ENCODE measurements at places on chromosomes 2 and 18.

DNA sequence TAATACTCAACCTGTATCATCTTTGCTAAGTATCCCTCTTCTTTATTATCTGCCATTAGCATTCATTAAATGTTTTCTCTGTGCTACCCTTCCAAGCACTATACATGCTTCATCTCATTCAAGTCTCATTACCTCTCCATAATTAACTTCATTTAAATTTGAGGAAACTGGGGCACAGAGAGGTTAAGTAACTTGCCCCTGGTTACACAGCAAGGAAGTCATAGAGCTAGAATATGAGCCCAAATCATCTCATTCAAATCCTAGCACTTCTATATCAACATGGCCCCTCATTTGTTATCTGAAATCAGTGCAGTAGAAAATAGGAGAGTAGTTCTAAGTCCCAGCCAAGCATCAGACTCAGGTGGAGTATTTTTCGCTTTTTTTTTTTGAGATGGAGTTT is 4.4 kb downstream of the MRPL35 start:
- no peak for DNase-seq

- DNase-seq, result no peak
Observed at GRCh38 chr2:127047716-127048617, 59.0 kb downstream of the BIN1 start.

- no peak for DNase-seq
Observed at GRCh38 chr18:8478968-8479370, 130.3 kb upstream of the RAB12 start.

GRCh38 chr18:54250846-54251261 is 18.5 kb upstream of the POLI start:
- DNase-seq, result no peak

GRCh38 chr2:199606193-199606780 is 148.5 kb upstream of the SATB2 start:
- peak; percentile 60 for DNase-seq

DNA sequence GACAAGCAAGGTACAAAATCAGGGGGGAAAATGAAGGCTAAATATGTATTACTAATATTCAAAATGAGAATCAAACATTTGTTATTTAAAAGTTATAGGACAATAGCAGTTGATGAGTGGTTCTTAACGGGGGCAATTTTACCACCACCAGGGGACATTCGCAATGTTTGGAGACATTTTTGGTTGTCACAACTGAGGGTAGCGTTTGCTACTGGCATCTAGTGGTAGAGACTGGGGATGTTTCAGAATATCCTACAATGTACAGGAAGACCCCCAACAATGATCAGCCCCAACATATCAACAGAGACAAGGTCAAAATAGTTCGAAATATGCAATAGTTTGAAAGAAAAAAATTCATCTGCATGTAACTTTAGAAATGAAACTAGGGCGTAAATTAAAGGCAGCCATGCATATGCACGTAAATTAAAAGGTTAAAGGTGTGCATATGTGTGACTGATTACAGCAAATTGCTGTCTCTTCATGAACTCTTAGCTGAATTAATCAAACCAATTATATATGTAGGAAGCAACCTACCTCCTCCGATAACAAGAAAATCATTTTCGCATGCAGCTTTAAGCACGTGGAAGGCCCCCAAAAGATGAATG is 61.2 kb upstream of the CUL3 start:
- DNase-seq, result peak; percentile 40

DNA sequence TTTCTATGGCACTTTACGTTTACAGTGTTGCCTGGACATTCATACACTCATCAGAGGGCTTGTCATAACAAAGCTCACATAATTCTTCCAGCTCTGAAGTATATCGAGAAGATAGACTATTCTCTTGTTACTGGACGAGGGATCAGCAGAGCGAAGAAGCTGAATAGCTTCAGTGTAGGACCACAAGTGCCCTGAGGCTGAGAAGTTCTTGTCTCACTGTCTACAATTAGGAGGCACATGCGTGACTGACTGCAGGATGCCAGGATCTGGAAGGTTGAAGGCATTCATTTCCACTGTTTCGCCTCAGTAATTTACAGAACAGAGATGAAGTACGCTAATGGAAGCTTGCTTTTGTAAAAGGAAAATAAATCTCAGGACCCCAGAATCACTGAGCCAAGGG is 9.6 kb downstream of the SH3YL1 start:
- DNase-seq, result no peak

GRCh38 chr2:235693279-235693678 is 199.4 kb downstream of the AGAP1 start:
- DNase-seq, result no peak

- DNase-seq, result no peak
Observed at GRCh38 chr2:66477135-66477842, 42.4 kb downstream of the MEIS1 start.

- no peak for DNase-seq
Observed at GRCh38 chr2:192307530-192307929, 112.8 kb upstream of the TMEFF2 start.

GRCh38 chr2:213766465-213766901 is 482.2 kb downstream of the SPAG16 start:
- DNase-seq, result no peak

GRCh38 chr2:51263951-51264350 is 232.0 kb upstream of the NRXN1 start:
- DNase-seq, result no peak

DNA sequence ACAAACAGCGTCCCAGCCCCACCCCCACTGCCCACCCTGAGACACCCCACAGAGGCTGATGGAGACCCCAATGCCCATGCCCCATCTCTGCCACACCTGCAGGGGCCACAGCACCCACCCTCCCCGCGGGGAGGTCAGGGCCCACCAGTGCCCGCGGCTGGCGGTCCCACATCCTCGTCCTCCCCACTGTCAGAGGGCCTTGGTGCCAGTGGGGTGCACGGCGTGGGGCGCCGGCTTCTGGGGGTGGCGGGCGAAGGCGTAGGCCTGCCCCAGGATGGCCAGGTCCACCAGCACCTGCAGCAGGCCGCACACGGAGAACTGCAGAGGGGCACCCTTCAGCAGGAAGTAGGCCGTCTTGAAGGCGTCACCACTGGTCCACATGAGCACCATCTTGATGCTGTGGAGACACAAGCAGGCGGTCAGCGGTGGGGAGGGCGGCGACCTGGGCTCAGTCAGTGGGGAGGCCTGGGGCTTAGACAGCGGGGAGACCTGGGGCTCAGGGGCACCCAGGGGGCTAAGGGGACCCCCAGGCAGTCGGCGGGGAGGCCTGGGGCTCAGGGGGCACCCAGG is 47.6 kb downstream of the SLC66A2 start:
- no peak for DNase-seq

- DNase-seq, result no peak
Observed at GRCh38 chr2:65261676-65262075, 34.0 kb downstream of the ACTR2 start.

GRCh38 chr18:2256577-2256976 is 314.7 kb downstream of the METTL4 start:
- no peak for DNase-seq

GRCh38 chr2:158184556-158185343 is 83.1 kb downstream of the UPP2 start:
- no peak for DNase-seq

DNA sequence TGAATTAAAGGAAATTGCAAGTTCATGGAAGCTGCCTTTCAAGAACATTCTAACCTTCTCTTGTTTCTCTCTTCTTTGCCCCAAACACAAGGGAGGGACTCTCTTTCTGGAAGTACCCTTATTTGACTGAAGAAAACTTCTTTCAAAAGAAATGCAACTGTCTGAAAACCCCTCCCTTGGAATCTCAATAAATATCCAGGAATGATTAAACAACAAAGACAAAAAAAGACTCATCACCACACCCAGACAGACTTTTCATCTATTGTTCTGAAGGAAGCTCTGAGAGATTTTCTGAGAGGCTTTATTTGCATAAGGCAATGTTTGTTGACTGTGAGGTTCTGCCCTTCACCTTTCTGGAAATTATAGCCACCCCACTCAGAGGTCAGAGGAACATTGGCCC is 1260.9 kb downstream of the LRP1B start:
- no peak for DNase-seq

DNA sequence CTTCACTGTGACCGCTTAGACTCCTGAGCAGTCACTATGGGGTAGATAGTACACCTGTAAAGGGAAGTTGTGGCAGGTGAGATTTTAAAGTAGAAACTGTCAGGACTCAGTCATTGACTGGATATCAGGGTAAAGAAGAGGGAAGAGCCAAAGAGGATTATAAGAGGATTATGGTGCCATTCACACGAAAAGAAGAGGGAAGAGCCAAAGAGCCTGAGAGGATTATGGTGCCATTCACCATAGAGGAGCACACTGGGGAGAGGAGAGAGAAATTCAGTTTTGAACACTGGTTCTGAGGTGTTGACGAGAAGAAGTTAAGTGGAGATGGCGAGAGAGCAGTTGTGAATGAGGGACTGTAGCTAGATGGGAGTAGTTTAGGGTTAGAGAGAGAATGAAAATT is 16.9 kb upstream of the KCNJ13 start:
- peak; percentile 10 for DNase-seq

DNA sequence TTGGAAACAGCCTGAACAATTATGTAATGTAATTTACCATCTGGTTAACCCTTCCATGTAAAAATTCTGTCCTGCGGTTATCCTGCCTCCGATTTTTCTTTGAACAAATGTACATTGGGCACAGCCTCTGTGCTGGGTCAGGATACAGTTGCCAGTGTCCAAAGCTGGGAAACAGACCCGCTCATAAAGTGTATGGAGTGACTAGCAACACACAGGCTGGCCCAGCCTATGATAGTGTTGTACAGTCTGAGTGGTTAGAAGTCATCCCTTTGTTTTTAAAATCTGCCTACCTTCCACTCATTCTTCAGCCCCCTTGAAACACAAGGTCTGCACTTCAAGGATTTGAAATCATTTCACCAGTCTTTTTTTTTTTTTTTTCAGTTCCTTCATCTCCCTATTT is 50.1 kb downstream of the FEZ2 start:
- no peak for DNase-seq

DNA sequence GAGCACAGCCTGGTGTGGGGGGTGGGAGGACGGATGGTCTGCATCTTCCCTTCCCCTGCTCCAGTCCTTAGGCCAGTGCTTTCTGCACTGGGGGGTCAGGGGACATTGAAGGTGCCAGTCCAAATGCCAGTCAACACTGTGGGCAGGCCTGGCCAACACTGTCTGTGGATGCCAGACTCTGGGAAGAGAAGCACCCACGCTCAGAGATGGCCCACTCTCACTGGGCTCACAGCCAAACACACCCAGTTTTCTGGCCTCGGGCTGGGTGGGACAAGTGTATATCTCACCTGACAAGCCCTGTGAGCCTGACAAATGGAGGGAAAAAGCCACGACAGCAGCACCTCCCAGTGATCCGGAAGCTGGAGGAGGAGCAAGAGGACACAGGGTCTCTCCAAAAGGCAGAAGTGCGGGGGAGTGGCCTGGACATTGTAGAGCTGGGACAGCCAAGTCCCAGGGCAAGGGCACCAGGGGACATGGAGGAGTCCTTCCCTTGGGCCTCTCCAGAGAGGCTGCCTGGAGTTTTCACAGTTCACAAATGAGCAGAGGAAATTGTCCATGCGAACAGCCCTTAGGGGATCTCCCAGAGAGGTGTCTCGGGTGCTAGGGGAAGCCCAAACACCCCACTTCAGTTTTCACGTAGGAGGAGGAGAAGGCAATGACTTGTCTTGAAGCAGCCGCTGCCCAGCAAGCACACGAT is 79.3 kb downstream of the SDC1 start:
- no peak for DNase-seq

DNA sequence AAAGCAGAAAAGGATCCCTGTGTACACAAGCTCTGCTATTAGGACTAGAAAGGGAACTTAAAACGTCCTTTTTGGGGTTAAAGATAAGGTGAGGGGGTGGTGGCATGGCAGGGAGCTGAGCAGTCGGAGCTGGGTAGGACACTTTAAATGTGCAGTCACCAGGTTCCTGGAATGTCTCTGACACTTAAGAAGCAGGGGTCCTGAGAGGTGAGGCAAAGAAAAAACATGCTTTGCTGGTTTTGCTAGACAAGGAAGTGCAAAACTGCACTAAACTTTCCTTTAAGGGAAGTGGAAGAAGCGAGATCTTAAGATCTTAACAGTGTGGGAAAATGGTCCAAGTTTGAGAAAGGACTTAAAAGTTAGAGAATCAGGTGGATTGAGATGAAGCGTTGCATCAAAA is 99.5 kb upstream of the MAP3K20 start:
- DNase-seq, result no peak

DNA sequence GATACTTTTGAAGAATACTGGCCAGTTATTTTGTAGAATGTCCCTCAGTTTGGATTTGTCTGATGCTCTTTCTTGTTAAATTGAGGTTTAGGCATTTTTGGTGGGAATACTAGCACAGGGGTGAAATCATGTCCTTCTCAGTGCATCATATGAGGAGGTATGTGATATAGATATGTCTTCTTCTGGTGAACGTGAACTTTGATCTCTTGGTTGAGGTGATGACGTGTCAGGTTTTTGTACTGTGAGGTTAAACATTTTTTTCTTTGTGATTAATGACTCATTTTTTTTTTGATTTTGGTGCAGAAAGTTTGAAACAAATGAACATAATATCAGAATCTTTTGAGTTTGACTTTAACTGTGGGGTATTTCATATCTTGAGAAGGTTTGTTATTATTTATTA is 11.0 kb downstream of the ZNF407 start:
- no peak for DNase-seq

DNA sequence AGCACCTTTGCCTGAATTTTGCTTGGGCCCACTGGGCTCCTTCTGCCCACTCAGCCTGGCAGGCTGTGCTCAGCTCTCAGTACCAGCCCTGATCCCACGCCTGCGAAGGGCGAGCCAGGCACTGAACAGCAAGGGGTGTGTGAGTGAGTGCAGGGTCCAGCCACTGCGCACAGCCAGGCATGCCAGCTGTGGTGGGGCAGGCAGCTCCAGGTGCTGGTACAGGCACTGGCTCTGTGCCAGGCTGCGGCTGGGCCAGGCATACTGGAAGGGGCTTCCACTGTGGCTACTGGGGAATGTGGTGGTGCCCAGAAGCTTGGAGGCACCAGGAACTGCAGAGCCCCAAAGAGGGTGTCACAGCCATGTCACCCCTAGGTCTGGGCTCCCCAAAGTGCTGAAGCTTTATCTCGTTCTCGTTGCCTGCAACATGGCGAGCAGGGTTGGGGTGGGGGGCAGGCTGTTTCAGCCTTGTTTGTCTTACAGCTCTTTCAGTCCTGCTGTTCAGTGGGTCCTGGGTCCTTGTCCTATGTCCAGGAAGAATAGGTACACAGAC is 8.8 kb downstream of the DYSF start:
- DNase-seq, result no peak

GRCh38 chr18:79227621-79228020 is 158.4 kb downstream of the ATP9B start:
- DNase-seq, result no peak

DNA sequence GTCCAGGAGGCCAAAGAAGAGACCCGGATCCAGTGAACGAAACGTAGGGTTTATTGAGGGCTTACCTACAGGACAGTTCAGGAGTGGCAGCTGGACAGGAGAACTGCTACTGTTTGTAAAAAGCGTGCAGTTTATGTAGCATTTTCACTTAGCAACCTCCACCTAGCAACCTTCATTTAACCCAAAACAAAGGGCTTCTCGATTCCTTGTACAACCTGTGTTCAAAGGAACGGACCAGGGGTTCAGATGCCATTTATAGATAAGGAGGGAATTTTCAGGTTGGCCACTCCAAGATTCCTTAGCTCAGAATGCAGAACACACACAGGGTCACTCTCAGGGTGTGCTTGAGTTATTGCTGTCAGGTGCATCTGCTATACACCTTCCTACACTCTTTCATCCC is 65.1 kb upstream of the YWHAQ start:
- no peak for DNase-seq

GRCh38 chr2:47721296-47721695 is 61.6 kb upstream of the MSH6 start:
- DNase-seq, result no peak

GRCh38 chr18:71336576-71337210 is 1047.8 kb downstream of the SOCS6 start:
- DNase-seq, result no peak

- DNase-seq, result no peak
Observed at GRCh38 chr2:223863491-223863890, 26.1 kb upstream of the AP1S3 start.
